ENCODE measurements at places on chromosomes 7 and 10. TPM values are rescaled to one million over a fixed set of nuclear protein-coding genes. Genes with fewer than 3 reads are reported as not detected.

STAG3 gene
- 0.12 TPM for total RNA-seq

FAM25A gene
- total RNA-seq, result not detected

KNDC1 gene
- 0.49 TPM for total RNA-seq

PSD gene
- 1.1 TPM for total RNA-seq

HYAL4 gene
- total RNA-seq, result not detected

LDB3 gene
- not detected for total RNA-seq

CACNB2 gene
- total RNA-seq, result 0.73 TPM

ZNF853 gene
- 0.32 TPM for total RNA-seq

PON1 gene
- total RNA-seq, result not detected

CRHR2 gene
- total RNA-seq, result not detected

NUDT5 gene
- total RNA-seq, result 32.7 TPM

ERVW-1 gene
- total RNA-seq, result not detected

ELMO1 gene
- total RNA-seq, result 0.16 TPM

NOLC1 gene
- total RNA-seq, result 28.2 TPM

TEX36 gene
- total RNA-seq, result 0.32 TPM

AGK gene
- 31.2 TPM for total RNA-seq

OPN4 gene
- not detected for total RNA-seq

CYP3A5 gene
- 0.32 TPM for total RNA-seq

CALML5 gene
- total RNA-seq, result not detected

DDC gene
- not detected for total RNA-seq

VGF gene
- total RNA-seq, result 0.16 TPM
